Fibroblast of skin of back (primary cell): ENCODE measurements at places on chromosomes 3 and 15.

DNA sequence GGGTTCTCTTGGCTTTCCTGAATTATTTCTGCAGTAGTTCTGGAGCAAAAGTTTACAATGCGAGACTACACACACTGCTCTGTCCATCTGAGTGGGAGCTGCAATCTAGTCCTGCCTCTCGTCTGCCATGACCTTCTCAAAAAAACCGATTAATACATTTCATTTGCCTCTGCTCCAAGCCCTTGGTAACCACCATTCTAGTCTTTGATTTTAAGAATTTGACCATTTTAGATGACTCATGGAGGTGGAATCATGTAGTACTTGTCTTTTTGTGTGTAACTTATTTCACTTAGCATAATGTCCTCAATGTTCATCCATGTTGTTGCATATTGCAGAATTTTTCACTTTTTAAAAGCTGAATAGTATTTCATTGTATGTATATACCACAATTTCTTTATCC, 356.9 kb downstream of the SV2B start:
- peak; percentile 10 for DNase-seq

GRCh38 chr3:11826628-11827265, 19.9 kb downstream of the TAMM41 start:
- peak; percentile 78 for DNase-seq

DNA sequence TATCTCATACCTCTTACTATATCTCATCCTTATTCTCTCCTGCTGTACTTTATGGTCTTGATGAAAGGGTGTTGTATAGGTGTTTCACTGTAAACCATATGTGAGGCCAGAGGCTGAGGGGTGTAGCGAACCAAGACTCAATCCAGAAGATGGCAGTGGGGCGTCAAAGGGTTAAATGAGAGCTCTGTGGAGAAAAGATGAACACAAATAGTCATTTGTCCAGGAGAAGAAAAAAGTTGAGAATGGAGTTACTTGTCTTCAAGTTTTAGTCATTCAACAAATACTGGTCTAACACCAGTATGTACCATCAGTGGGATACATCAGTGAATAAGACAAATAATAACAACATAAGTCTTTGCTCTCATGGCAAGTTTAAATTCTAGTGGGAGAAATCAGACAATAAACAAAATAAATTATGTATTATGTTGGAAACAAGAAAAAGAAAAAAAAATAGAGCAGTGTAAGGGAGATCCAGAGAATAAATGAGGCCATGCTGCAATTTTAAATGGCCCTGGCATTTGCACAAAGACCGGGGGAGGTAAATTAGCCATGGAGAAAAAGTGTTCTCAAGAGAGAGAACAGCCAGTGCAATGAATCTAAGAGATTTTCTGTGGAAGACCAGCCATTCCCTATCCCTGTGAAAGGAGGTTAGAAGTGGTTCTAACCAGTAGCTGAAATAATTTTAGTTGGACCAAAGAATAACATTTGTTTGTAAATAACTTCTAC, 77.0 kb upstream of the UMPS start:
- DNase-seq = no peak

DNA sequence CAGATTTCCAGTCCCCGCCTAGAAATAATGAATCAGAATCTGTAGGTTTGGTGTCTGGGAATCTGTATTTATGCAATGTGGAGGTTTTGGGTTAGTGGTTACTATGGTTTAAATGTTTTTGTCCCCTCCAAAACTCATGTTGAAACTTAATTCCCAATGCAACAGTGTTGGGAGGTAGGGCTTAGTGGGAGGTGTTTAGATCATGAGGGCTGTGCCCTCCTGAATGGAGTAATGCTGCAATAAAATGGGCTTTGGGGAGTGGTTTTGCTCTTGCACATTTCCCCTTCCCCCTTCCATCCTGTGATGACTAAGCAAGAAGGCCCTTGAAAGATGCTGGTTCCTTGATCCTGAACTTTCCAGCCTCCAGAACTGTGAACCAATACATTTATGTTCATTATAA, 9.2 kb upstream of the RFC4 start:
- peak; percentile 82 for DNase-seq

DNA sequence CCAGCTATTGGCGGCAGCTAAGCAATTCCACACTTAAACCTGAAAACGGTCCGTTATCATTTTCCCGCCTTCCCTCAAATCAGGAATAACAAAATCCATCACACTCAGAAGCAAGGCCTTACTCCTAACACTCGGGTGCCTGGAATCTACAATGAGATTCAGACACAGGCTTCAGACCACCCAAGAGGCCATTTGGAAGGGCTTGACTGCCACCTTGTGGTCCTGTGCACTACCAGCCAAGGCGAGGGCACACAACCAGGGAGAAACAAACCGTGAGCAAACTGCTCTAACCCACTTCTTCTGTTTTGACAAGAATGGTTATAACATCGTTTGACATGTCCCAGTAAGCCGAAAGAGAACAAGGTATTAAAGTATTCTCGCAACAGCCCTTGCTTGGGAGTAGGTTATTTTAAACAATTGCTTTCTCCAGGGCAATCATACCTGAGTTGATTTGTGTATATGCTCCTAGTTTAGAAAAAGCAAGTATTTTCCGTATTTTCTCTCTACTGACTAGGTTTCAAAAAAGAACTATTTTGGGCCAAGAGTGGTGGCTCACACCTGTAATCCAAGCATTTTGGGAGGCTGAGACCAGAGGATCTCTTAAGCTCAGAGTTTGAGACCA, 40.1 kb upstream of the TAFA4 start:
- peak; percentile 59 for DNase-seq

DNA sequence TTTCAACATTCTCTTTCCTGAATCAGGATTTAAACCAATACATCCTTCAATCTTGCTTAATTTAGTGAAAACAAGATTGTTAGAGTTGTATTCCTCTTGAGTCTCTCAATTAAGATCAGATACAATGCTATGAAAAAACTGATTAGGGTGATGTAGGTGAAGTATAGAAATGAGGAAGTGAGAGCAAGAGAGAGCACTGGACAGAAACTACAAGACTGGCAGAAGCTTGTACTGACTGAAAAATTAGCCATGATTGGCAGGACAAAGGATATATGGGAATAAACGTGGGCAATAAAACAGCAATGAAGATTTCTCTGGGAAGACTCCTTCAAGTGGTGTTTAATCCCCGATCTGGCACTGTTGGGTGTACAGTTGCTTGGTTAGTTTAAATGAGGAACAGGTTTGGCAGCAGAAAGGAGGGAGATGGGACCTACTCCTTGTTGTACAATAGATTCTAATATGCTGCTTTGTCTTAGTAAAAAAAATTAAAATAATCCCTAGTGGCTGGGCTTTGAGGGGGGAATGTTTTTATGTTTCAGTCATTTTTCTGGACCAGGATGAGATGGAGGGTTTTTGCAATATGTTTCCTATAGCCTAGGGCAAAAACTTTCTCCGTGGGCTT, 252.7 kb downstream of the SLC9A9 start:
- DNase-seq = no peak

DNA sequence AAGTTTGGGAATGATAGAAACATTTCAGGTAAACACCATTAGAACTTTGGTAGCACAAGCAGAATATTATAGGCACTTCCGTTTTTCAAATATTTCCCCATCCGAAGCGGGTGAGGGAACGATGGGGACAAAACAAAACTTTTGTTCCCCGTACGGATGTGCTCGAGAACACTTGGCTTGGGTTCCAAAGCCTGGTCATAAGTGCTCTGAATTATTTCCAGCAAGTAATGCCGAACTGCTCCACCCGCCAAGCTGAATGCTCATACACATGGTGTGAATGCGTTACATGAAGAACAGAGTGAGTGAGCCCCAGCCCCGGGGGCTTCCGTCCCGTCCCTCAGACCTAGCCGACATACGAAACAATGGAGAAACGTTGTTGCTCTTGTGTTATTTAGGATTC, 438.2 kb upstream of the ARRDC4 start:
- DNase-seq = no peak

DNA sequence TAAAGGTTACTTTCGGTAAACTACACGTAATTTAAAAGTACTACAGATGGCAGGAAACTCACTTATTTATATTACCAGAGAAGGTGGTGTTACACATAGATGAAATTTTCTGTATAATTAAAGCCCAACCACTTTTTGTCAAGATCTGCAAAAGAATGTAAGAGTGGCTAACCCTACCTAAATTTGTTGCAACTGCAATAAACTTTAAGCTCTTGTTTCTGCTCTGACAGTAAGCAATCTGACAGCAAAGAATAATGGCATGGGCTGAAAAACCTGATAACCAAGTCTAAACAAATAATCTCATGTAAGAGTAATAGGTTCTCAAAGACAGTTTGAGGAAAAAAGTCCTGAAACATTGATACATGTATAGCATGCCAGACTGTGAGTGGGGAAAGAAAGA, 897.3 kb downstream of the TUSC7 start:
- DNase-seq = peak; percentile 4

DNA sequence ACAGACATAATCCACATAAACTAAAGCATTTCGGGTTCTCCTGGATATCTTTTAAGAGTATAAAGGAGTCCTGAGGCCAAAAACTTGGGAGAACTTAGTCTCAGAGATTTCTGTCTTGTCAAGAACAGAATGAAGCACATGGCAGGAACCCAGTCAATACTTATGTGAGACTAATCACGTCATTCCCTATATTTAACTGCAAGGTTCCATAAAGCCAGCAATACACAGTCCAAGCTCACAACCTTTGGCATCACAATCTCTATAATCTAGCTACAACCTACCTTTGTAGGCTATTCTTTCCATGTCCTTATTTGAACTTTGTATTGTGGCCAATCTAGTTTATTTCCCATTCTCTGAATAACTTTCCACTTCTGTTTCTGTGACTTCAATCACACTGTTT, 68.9 kb upstream of the CSPG5 start:
- DNase-seq = no peak

DNA sequence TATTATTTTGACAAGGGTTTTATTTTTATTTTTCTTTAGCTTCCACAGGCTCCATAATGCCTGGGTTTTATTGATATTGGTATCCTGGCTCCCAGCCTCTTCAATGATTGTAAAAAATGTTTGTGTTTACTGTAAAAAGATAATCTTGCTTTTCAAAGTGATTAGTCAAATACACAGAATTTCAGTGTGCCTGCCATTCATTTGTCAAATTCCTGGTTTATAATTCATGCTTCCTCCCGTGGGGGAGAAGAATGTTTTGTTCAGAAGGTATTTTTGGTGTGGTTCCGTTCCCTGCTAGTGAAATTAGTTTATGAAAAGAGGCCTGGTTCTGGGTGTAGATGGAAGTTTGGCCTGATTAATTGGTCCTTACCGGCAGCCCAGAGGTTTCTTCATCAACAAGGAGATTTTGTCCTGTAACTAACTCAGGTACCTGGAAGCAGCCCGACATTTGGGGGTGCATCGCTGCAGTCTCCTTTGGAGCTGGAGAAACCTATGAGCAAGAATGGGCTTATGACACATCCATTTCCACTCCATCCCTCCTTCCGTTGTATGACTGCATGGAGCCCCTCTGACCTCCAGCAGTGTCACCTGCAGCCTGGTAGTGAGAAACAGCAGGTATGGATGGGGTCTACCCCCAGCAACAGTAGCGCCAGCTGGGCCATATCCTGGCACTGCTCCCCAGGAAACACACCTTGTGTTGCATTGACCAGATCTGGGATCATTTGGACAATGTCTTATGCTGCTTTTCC, 101.5 kb downstream of the PGPEP1L start:
- peak; percentile 67 for DNase-seq

DNA sequence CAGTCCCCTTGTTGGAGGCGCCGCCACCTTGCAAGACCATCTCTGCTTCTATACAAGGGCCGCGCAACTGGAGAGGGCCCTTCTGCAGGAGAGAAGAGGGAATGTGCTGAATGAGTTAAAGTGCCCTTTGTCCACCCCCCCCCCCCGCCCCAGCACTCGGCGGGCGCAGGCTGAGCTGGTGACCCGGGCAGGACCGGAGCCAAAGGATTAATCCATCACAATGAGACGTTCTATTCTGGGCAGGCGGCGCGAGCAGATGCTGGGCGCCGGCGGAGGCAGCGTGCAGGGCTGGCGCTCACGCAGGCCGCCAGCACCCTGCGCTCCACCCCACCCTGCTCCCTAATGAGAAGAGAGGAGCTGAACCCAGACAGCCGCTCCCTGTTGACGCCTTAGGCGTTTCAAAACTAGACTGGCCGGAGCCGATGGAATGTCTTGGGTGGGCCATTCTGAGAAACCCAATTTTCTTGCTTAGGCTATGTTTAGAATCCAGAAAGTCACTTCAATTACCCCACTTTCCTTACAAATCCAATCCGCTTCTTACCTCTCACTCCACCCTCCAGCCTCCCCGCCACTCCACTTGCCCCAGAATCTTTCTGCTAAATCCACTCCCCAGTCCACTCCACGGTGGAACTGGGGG, 32.9 kb downstream of the GJD2 start:
- DNase-seq = peak; percentile 78

GRCh38 chr3:87370007-87370406, 93.6 kb upstream of the POU1F1 start:
- no peak for DNase-seq

DNA sequence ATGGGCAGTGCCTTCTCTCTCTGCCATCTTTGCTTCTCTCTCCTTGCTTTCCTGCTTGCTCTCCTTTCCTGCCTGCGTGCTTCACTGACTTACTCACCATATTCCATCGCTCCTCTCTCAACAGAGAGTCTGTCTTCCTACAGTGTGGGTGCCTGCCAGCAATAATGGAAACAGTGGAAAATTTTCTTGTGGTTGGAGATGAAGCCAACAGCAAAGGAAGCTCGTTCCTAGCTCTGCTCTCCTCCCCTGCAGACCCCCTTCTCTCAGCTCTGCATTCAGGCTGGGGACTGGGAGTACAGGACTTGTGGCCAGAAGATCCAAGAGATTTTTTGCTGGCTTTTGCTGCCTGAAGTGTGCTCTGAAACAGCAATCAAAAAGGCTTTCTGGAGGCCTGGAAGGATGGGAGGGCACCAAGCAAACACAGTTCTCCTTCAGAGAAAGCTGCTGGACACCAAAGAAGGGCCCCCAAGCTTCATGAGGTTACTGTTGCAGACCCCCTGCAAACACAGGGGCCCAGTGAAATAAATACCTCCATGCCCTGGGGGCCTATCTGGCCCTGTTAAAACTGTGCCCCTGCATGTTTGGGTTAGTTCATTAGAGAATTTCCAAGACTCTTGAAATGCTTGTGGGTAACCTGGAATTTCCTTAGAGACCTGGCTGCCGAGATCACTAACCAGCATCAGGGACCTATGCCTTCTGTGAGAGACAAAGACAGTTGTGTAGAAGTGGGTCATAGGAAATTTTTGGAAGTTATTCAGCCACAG, 149.9 kb upstream of the RASGRP1 start:
- DNase-seq = peak; percentile 100

DNA sequence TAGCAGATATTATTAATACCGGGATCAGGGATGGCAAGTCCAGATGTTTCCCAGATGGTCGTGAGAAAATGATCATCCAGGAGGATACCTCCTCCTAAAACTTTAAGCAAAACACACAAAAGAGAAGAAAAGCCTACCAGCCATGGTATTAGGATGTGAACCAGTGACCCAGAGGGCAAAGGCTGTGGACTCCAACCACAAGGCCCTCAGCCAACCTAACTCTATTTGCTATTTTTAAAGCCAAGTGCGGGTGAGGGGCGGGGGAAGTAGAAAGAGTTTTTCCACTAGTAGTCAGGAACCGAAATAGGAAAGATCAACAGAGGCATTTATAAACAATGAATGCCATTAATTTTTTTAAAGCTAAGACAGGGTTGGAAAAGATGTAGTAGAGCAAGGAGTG, 77.4 kb downstream of the STAC start:
- no peak for DNase-seq
